ENCODE measurements at places on chromosomes 13 and 19.

DNA sequence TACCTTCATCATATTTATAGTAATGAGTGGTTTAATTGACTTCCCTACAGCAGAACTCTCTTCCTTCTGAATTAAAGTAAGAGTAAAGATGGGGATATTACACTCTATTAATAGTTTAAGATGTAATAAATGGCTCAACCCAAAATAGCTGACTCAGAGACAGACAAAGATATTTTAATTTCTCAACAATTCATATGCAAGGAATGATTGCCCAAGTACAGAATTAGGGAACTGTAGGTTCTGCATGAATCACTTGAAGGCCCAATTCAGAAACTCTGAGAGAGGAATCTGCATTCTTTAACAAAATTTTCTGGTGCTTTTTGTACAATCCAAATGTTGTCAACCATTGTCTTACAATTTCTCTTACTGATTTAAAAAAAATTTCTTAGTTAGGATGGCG is 42.9 kb upstream of the PCDH9 start:
- no peak for DNase-seq

GRCh38 chr19:46716672-46717033 is 261 bp downstream of the PRKD2 start:
- DNase-seq, result no peak

DNA sequence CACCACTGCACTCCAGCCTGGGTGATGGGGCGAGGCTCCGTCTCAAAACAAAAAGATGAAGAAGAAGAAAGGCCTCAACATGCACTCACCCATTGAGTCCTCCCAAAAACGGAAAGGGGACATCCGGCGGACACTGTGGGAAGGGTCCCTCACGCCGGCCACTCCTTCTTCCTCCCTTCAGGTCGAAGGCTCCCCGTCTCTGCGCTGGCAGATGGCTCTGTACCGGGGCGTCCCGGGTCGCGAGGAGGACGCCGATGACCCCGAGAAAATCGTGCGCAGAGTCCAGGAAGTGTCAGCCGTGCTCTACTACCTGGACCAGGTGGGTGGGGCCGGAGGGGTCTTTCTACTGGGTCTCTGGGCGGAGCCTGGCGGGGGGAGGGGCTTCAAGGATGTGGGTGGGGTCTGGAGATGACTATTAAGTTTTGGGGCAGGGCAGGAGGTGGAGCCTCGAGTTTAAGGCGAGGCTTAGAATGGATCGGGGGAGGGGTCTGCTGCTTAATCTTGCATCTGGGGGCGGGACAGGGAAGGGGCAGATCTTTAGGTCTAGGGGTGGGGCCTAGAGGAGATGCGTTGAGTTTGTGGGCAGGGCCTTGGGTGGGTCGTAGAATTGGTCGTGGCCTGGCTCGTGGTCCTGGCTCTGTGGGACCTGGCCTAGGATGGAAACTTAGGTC is 90.2 kb downstream of the MAP4K1 start:
- no peak for DNase-seq

DNA sequence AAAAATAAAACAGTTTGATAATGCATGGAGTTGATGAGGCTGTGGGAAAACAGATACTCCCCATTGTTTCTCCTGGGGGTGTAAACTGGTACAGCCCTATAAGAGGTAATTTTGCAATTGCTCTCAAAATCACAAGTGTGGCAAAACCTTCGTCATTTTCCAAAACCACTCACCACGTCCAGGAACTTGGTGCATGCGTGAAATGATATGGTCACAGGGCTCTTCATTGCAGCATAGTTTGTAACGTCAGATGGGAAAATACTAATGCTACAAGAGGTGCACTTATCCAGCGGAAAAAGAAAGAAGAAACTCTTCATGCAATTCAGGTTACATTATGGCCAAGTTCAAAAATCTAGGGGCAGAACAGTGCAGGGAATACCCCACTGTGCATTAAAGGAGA is 11.9 kb upstream of the PLAUR start:
- DNase-seq, result no peak

Measured in EL (cell line).